Posterior vena cava (tissue), 2 donors: ENCODE measurements at places on chromosomes 6 and 20. TPM values are rescaled to one million over a fixed set of nuclear protein-coding genes. Genes with fewer than 3 reads are reported as not detected.
A peak's percentile ranks its signal among the peaks of the same experiment; 100 is the strongest.

- DNase-seq, result no peak
These were observed 70.2 kb upstream of the TFB1M start for GRCh38 chr6:155384321-155384952.

GRCh38 chr6:132362442-132363185, 38.7 kb downstream of the MOXD1 start:
- DNase-seq, result no peak

DNA sequence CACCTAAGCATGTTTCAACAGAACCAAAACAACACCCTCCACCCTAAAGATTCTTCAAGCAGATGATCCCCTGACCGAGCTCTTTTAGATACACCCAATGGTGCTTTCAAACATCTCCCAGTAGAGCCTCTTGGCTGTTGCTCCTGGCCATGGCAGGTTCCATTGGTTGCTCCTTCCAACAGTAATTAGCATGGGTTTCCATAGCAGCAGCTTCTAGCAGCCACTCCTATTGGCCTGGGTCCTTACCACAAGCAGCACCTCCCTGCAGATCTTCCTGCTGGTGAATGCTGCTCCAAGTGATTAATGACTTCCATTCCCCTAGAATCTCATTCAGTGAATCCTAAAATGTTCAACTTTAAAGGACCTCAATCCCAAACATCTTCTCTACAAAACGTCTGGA, 13.9 kb downstream of the CCN2 start:
- DNase-seq, result no peak

DNA sequence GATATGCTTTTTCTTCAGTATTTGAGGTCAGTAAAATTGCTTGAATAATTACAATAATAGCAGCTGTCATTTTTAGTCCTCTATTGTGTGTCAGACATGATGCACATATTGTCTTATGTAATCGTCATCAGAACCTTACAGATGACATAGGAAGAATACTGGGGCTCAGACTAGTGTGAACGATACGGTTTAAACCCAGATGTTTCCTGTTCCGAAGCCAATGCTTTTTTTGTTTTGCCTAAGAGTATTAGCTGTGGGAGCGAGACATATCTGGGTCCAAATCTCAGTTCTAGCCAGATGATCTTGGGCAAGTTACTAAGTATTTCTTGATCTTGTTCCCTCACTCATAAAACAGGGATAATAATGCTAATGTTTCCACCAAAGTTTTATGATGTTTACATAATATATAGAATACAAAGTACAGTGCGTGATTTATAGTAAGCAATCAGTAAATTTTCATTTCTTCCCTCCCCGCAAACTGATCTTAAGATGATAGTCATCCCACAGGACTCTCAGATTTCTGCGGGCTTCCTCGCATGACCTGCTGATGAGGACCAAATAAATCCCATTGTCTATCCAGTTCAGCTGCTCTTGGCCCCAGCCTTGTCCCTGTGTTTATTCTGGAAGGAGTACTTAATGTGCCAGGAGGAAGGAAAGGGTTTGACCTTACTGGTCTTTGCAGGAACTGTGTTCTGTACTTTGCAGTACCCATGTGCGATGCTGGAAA, 98.2 kb downstream of the CAP2 start:
- no peak for DNase-seq

DNA sequence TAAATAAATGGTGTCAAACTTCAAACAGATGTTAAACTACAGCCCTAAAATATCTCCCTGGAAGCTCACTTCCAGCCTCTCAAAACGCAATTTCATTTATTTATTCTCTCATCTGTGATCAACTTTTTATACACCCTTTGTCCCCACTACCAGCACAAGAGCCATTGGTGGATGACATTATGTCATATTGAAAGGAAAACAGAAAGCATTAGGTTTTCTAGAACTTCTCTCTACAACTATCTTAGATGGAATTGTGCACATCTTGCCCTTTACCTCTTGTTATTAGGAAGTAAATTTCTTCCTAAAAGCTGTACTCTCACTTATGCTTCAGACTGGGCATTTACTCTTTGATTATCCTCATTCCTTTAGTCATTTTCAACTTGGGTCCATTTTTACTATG, 771.2 kb upstream of the GJE1 start:
- no peak for DNase-seq

DNA sequence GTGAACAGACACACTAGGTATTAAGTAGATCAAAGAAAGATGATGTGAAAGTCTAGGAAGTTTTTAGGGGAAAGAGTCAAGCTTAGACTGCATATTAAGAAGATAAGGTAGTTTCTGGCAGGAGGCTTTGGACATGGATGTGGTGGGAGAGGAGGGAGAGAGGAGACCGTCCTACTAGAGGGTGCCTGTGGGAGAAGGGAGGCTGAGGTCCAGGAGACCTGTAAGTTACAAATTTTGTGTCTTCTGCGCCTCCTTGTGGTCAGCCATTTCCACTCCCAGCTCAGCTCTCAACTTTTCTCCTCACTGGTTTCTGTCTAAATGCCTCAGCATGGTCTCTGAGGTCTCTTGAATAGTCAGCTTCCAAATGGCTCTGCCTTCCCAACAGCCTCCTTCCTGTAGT, 193.5 kb downstream of the UNC5CL start:
- DNase-seq, result no peak

- DNase-seq, result no peak
These were observed 370.6 kb downstream of the CD83 start for GRCh38 chr6:14488180-14488579.

GRCh38 chr6:25054469-25054868, 118.7 kb upstream of the RIPOR2 start:
- no peak for DNase-seq

- DNase-seq, result peak; percentile 76
These were observed 22.9 kb downstream of the FAM110A start for GRCh38 chr20:856361-856775.

- DNase-seq, result peak; percentile 74
These were observed 16.4 kb downstream of the MRPS18A start for GRCh38 chr6:43671011-43671800.

- no peak for DNase-seq
These were observed 312.9 kb downstream of the CDC5L start for GRCh38 chr6:44700422-44700821.

DNA sequence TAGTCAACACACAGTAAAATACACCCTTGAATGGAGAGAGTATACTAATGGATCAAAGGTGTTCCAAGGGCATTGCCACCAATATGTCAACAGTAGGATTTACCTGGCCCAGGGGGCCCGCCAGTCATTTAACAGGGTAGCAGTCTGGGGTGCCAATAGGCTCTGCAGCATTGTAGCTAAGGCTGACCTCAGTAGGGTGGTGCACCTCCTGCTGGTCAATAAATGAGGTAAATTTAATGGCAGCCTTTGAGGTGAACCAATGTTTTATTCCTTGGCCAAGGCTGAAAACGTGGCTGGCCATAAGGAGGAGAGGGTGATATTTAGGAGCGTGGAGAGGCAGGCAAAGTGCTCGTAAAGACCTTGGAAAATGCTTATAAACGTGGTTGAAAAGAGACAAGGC, 147.2 kb downstream of the RPS12 start:
- no peak for DNase-seq

DNA sequence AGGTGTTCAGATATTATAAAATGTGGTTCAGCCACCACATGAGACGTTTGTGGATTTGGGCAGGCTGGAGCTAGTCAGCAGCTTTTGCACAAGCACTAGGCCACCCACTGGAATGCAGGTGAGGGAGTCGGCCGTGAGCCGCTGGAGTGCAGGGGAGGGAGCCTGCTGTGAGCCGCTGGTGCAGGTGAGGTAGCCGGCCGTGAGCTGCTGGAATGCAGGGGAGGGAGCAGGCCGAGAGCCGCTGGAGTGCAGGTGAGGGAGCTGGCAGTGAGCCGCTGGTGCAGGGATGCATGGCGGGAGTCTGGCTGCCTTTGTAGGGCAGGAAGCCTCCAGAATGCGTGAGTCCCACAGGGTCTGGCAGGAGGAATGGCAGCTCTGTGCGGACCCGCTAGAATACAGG, 1907.6 kb upstream of the DEFB115 start:
- no peak for DNase-seq

DNA sequence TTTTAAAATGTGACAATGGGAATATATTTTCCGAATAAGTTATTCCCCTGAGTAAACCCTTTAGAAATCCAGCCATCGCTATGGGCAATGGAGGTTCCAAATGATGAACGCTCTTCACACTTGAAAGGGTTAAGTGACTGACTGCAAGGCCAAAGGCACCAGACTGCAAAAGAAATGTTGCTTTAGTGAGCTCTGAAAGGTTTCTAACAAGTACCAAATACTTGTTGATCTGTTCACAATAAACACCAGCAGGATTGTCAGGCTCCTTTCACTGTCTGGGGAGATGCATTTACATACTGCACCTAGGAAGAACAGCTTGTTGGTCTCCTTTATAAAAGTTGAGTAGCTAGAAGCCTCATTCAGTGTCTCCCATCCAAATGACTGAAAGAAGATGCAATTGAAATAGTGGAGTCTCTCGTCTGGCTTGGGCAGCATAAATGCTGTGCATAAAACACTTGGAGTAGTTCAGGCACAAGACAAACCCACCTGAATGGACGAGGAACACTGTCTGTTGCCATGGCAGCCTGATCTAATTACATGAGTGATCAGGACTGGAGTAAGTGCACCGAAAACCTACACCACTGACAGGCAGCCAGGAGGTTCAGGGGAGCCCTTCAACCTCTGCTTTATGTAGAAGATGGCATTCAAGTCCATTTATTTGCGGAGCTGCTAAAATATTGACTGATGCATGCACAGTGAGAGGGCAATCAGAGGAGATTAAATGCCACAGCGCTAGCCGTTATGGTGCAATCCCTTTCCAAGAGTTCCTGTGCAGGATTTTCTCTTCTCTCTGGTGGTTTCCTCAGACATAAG, 2.9 kb downstream of the ATXN1 start:
- no peak for DNase-seq

DNA sequence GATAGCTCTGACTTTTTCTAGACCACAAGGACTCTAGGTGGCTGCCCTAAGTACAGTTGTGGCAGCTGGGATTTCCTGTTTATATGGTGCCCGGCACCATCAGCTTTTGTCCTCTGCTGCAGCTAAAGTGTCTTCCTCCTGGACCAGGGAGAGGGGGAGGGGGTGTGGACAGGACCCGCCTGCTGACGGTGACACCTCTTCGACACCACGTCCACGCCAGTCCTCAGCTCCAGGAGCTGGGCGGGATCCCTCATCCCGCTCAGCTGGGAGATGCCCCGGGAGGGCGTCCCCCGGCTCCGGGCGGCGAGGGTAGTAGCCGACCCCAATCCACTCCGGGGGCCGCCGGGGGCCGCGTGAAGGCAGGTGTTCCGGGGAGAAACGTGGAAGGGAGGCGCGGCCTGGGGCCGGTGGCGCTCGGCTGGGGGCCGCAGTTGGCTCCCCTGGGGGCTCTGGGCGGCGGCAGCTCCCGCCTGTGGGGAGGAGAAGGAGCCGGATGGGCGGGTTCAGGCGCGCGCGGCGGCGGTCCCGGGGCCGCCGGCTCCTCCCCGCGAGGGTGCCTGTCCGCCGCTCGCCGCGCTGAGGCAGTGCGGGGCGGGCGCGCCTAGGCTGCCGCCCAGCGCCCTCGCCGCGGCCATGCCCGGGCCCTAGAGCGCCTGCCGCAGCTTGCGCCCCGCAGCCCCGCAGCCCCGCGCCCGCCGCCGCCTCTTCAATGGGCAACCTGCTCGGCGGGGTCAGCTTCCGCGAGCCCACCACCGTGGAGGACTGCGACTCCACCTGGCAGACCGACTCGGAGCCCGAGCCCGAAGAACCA, at the start of gene OGFRL1:
TSS of gene OGFRL1 (plus strand) at position 584 of the 811 bp plus-strand sequence. CDS start at position 710, 126 bp downstream.
- peak; percentile 92 for DNase-seq

GRCh38 chr6:50992704-50993625, 174.3 kb downstream of the TFAP2B start:
- no peak for DNase-seq

The APOM gene
- total RNA-seq, result 1.2 TPM

The PEDS1 gene
- 31.5 TPM for total RNA-seq

The SLC35D3 gene
- total RNA-seq, result not detected

The LAMA4 gene
- total RNA-seq, result 189 TPM

The SLC17A2 gene
- not detected for total RNA-seq

The FOXQ1 gene
- not detected for total RNA-seq

The MAK gene
- 0.28 TPM for total RNA-seq

The TDRD6 gene
- 0.74 TPM for total RNA-seq
